ENCODE measurements at places on chromosomes 2 and 18. TPM values are rescaled to one million over a fixed set of nuclear protein-coding genes. Genes with fewer than 3 reads are reported as not detected.

HEATR5B gene
- total RNA-seq = 21.4 TPM

NAT8 gene
- total RNA-seq = not detected

KIAA2012 gene
- total RNA-seq = not detected

MYOM1 gene
- 0.71 TPM for total RNA-seq

STK17B gene
- 329 TPM for total RNA-seq

PLEKHH2 gene
- 0.20 TPM for total RNA-seq

ATOH8 gene
- total RNA-seq = 0.10 TPM

SERPINB13 gene
- not detected for total RNA-seq

TFPI gene
- not detected for total RNA-seq

GULP1 gene
- not detected for total RNA-seq

PARD6G gene
- 0.15 TPM for total RNA-seq

SKA1 gene
- total RNA-seq = 44.1 TPM

COLEC11 gene
- not detected for total RNA-seq

SPEG gene
- total RNA-seq = 2.0 TPM

SPRED2 gene
- total RNA-seq = 8.1 TPM

ATG16L1 gene
- 55.4 TPM for total RNA-seq

SGPP2 gene
- 0.55 TPM for total RNA-seq

GAREM1 gene
- not detected for total RNA-seq

FOXD4L1 gene
- total RNA-seq = 0.25 TPM

STON1 gene
- 1.9 TPM for total RNA-seq

LRRC30 gene
- total RNA-seq = not detected

CNRIP1 gene
- total RNA-seq = not detected

SUCLG1 gene
- 79.7 TPM for total RNA-seq

FBXO15 gene
- 0.89 TPM for total RNA-seq

NYAP2 gene
- not detected for total RNA-seq

SMPD4 gene
- total RNA-seq = 71.3 TPM

ERBB4 gene
- not detected for total RNA-seq

CDK5R2 gene
- not detected for total RNA-seq

ACTG2 gene
- total RNA-seq = not detected

CCDC178 gene
- not detected for total RNA-seq

MARCO gene
- not detected for total RNA-seq

SDC1 gene
- not detected for total RNA-seq

NTSR2 gene
- total RNA-seq = not detected

MORN2 gene
- 1.7 TPM for total RNA-seq

SPHKAP gene
- total RNA-seq = not detected

CAPN14 gene
- total RNA-seq = 0.10 TPM

ERFE gene
- not detected for total RNA-seq

L3MBTL4 gene
- total RNA-seq = 0.27 TPM
